ENCODE measurements at places on chromosomes 3 and 15. TPM values are rescaled to one million over a fixed set of nuclear protein-coding genes. Genes with fewer than 3 reads are reported as not detected.

GRCh38 chr15:57384024-57384423 is 7.7 kb downstream of the CGNL1 start:
- DNase-seq, result no peak

DNA sequence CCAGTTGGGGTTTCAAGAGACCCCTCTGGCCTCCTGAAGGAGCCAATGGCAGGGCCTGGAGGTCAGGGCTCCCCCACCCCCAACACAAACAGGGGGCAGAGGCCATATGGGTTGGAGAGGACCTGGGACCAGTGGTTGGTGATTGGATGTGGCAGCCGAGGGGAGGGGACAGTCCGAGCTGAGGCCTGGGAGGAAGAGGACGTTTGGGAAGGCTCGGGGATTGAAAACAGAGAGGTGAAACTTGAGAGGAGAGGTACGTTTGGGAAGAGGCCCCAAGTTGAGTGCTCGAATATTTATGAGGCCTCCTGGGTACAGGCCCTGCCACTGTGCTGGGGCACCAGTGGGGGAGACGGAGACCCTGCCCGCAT is 53.7 kb downstream of the DNAJB8 start:
- DNase-seq, result no peak

DNA sequence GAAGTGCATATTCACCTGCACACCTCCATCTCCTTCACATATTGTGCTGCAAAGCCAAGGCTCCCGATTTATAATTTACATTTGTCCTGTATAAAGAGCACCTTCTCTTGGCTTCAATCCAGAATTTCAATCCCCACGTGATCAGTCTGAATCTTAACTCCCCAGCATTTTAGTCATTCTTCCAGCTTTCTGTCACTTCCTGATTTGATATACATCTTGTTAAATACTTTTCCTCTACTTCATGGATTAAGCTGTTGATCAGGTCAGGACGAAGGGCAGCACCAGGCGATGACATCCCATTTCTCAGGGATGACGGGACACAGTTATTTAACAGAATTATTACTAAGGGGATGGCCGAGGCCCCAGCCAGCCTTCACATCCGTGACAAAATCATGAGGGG is 212.5 kb downstream of the EPHB1 start:
- peak; percentile 26 for DNase-seq

DNA sequence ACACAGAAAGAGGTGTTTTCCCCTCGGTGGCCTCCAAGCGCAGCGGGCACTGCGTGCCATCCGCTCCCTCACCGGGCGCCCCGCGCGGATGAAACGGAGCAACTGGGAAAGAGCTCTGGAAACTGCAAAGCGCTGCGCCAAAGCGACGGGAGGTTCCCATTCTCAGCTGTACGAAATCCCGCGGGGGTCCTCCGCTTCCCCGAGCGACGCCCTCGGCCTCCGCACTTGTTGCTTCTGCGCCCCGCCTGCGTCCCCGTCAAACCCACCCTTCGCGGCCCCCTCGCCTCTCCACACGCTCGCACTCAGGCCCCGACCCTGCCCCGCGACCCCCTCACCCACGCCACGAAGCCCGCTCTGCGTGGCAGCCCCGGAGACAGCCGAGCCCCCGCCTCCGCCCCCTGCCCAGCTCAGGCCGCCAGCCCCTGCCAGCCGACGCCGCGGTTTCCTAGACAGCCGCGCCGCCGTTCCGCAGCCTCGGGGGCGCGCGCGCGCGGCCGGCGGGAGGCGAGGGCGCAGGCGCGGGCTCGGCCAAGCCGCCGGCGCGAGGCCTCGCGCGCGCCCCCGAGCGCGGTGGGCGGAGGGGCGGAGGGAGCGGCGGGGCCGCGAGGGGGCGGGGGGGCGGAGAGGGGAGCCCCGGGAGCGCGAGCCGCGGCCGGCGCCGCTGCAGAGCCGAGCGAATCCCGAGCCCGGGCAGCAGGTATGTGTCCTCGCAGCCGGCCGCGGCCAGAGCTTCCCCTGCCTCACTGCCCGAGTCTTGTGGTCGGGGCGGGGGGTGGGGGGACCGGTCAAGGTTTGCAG is at the start of gene TMEM266:
Gene TMEM266 (plus strand): TSS at position 666 of the 798 bp plus-strand sequence. CDS start 74,279 bp downstream, outside the sequence.
- DNase-seq, result peak; percentile 57

DNA sequence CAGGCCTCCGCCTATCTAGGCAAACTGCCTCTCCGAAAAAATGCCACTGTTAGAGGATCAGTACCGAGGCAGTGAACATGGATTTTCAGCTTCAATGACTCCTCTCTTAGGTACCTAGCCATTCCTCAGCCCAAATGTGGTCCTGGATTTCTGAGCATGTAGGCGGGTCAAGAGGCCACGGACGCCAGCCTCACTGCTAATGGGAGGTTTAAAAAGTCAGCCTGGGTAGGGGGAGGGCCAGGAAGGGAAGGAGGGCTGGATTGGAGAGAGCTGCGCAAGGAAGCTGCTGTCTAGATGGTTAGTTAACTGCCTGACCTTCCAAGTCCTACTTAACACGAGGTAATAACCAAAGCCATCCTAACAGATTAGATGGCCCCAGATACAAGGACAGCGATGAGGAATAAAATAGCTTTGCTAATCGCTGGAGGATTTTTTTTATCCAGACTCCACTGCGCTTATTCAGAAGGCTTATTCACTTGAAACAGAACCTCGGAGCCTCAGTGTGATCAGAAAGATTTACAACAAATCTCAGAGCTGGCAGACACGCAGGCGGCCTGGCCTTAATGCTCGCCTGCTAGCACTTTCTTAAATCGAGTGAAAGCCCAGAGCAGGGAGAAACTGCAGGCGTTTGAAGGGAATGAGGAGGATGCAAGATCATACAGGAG is 34.3 kb downstream of the TLE3 start:
- no peak for DNase-seq

Gene SENP7
- polyA plus RNA-seq, result 76.1 TPM

Gene TMEM207
- polyA plus RNA-seq, result 20.7 TPM
